AG08395 (cell line): ENCODE measurements at places on chromosomes 2 and 18.

DNA sequence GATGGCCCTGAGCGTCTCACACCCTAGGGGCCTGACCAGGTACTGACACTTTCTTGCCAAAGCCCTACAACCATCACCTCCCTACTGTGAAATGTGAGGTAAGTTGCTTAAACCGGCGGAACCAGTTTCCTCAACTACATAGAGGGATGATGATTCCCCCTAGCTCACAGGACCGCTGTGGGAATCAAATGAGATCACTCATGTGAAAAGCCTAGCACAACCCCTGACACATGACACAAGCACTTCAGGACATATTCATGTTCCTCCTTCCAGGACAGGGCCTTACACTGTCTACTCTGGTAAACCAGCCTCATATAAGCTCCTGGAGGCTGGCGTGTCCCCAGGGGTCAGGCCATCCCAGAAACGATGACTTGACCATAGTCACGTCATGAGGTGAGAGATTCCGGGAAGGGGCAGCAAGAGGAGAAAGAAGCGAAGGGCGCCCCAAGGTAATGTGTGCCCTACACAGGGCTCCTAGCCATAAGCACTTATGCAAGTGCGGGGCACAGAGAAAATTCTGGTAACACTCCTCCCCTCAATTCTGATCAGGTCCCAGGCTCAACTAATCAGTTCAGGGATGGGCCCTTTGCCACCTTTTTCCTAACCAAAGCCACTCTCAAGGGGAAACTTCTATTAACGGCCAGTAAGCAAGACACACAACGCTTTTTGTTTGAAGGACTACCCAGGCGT is 49.5 kb downstream of the C2orf42 start:
- DNase-seq, result no peak

DNA sequence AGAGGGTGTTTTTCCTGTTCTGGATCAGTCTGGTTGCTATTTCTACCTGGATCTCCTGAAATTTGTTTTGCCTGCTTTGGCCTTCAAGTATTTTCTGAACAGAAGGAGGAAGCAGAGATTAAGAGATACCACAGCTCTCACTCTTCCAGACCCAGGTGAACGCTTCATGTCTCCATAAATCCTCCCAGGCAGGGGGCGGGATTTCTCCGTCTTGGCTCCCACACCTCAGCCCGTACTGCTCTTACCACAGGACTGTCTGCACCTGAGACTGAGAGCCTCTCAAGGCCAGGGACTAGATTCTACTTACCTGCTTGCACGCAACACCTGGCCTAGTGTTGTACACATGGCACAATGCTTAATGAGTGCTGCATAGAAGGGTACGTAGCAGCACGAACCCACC is 59.9 kb upstream of the LRPPRC start:
- DNase-seq, result no peak

DNA sequence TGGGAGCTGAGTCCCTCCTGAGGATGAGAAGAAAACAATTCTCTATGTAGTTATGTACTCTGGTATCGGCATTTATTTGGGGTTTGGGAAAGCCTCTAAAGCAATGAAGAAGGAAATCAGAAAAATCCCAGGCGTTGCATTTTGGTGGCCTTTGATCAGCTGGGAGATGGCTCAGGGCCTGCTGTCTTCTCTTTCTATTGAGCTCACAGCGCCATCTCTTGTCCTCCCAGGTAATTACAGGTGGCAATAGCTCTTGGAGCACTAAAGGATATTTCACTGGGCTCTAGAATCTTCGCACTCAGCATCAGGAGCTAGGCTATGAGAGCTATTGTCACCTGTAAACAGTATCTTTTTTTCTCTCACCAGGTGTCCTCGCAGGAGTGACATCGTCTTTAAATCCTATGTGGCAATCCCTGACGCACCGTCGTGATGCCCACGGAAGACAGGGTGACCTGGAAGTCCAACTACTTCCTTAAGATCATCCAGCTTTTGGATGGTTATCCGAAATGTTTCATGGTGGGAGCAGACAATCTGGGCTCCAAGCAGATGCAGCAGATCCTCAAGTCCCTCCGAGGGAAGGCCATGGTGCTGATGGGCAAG is 76.1 kb upstream of the PMAIP1 start:
- DNase-seq, result peak; percentile 75

DNA sequence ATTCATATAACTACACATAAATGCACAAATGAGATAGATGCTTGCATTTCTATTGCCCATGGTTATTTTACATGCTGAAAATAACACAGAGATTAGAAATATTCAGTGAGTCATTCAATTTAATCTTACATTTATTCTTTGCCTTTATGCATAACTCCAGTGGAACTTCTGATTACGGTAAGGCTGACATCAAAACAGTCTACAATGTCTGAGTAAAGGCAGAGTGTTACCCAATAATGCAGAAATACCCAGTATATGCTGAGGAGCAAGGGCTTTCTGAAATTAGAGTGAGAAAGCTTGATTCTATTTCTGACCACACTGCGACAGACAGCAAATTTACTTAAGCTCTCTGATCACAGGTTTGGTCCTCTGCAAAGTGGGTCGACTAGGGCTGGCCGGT is 9.2 kb downstream of the NMI start:
- DNase-seq, result no peak

GRCh38 chr2:71313016-71313766 is 18.4 kb upstream of the ZNF638 start:
- DNase-seq, result peak; percentile 18

DNA sequence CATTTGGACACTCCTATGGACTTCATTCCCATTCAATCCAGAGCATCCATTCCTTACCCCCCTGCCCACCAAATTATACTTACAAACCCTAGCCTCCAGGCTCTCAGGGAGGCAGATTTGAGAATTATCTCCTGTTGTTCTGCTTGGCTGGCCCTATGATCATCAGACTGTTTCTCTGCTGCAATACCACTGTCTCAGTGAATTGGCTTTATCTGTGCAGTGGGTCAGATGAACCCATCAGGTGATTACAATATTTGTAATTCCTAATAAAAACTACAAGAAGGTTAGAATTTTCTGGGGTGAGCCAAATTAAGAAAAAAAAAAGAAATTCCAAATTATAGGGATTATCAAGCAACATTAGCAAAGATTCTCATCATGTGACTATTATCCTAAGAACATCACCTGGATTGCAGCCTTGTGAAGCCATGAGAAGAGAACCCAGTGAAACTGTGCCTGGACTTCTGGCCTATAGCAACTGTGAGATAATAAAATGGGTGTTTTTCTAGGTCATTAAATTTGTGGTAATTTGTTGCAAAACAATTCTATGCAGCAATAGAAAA is 17.8 kb upstream of the SLC25A52 start:
- no peak for DNase-seq

- DNase-seq, result no peak
These were observed 16.4 kb downstream of the DYNAP start for GRCh38 chr18:54607213-54608027.
